Upper lobe of right lung (tissue), 1 donor: ENCODE measurements at places on chromosomes 11 and 22. TPM values are rescaled to one million over a fixed set of nuclear protein-coding genes. Genes with fewer than 3 reads are reported as not detected.
A peak's percentile ranks its signal among the peaks of the same experiment; 100 is the strongest.

GRCh38 chr11:2289350-2289749 is 12.4 kb downstream of the C11orf21 start:
- no peaks in the 10 kb centered on the region for H3K27me3 ChIP-seq
- no peak overlapping the region for H3K27ac ChIP-seq
- H3K4me1 ChIP-seq: no peaks in the 10 kb centered on the region

DNA sequence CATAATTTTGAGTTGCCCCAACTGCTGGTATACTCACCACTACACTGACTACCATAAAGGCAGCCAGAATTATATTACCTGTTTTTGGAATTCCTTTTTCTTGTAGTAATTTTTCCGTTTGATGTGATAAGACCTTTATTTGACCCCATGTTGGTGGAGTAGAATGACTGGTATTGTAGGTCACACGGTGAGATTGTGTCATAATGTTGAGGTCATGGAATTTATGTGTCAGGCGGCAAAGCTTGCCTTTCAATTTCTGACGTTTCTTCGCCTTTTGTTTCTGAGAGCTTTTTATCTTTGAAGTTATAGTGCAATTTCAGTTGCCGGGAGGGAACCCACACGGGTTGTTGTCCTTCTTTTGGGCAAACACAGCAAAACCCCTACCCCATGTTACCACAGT is 13.0 kb downstream of the OR52K1 start:
- no peaks in the 10 kb centered on the region for H3K4me1 ChIP-seq
- H3K36me3 ChIP-seq: no peaks in the 10 kb centered on the region
- no peak overlapping the region for H3K27ac ChIP-seq
- H3K4me3 ChIP-seq: no peak overlapping the region
- peaks cover 4% of the 10 kb centered on the region for H3K27me3 ChIP-seq
- no peak for DNase-seq

GRCh38 chr22:44147821-44148574 is 32.7 kb upstream of the PARVG start:
- H3K4me3 ChIP-seq: no peak overlapping the region
- no peaks in the 10 kb centered on the region for H3K27me3 ChIP-seq
- DNase-seq: no peak
- H3K27ac ChIP-seq: no peak overlapping the region
- H3K4me1 ChIP-seq: no peaks in the 10 kb centered on the region

- peak; percentile 70 for DNase-seq
- H3K27ac ChIP-seq: peak overlapping the region; percentile 96
- H3K4me1 ChIP-seq: peaks cover 17% of the 10 kb centered on the region
- H3K27me3 ChIP-seq: no peaks in the 10 kb centered on the region
Measured at GRCh38 chr11:126268361-126268707, 361 bp downstream of the SRPRA start.

DNA sequence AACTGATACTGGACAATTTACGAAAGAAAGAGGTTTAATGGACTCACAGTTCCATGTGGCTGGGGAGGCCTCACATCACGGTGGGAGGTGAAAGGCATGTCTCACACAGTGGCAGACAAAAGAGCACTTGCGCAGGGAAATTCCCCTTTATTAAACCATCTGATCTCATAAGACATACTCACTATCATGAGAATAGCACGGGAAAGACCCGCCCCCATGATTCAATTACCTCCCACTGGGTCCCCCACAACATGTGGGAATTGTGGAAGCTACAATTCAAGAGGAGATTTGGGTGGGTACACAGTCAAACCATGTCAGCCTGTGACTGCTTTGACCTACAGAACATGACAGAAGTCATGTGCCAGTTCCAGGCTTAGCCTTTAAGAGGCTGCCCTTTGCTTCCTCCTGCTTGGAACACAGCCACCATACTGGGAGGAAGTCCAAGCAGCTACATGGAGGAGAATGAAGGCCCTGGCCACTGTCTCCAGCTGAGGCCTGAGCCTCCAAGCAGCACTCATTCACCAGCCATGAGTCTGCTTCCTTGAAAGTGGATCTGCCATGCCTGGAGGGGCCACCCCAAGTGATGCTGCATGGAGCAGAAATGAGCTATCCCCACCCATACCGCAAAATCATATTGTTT is 10.9 kb upstream of the GAL start:
- no peaks in the 10 kb centered on the region for H3K36me3 ChIP-seq
- peak; percentile 26 for DNase-seq
- no peak overlapping the region for H3K4me3 ChIP-seq
- no peak overlapping the region for H3K27ac ChIP-seq

DNA sequence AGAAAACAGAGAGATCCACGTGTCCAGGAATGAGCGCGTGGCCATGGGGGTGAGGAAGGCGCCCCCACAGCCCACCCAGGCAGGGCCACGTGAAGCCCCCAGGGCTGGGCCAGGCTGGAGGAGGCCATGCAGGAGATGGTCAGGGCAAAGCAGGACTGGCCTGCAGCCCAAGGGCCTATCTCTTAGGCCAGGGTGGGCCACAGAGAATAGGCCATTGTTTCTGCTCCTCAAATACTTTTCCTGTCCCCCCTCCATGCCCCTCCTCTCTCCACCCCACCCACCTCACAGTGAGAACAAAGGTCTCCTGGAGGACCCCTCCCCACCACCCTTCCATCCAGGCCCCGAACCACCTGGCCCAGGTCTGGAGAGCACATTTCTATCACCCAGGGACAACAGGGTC is 8.3 kb upstream of the CDC42EP1 start:
- no peak overlapping the region for H3K4me3 ChIP-seq
- no peaks in the 10 kb centered on the region for H3K36me3 ChIP-seq
- DNase-seq: no peak
- H3K4me1 ChIP-seq: peaks cover 55% of the 10 kb centered on the region

- no peak for DNase-seq
- H3K4me3 ChIP-seq: no peak overlapping the region
- no peaks in the 10 kb centered on the region for H3K36me3 ChIP-seq
- no peak overlapping the region for H3K27ac ChIP-seq
- no peaks in the 10 kb centered on the region for H3K27me3 ChIP-seq
Measured at GRCh38 chr11:100235085-100235484, 452.0 kb upstream of the ARHGAP42 start.

MMP8 gene
- total RNA-seq: not detected

HSPA8 gene
- 840 TPM for total RNA-seq

ASCL2 gene
- total RNA-seq: 2.2 TPM
